ENCODE measurements at places on chromosomes 2 and 18.

- no peak for DNase-seq
These were observed 93.6 kb downstream of the HDAC4 start for GRCh38 chr2:239307221-239307569.

DNA sequence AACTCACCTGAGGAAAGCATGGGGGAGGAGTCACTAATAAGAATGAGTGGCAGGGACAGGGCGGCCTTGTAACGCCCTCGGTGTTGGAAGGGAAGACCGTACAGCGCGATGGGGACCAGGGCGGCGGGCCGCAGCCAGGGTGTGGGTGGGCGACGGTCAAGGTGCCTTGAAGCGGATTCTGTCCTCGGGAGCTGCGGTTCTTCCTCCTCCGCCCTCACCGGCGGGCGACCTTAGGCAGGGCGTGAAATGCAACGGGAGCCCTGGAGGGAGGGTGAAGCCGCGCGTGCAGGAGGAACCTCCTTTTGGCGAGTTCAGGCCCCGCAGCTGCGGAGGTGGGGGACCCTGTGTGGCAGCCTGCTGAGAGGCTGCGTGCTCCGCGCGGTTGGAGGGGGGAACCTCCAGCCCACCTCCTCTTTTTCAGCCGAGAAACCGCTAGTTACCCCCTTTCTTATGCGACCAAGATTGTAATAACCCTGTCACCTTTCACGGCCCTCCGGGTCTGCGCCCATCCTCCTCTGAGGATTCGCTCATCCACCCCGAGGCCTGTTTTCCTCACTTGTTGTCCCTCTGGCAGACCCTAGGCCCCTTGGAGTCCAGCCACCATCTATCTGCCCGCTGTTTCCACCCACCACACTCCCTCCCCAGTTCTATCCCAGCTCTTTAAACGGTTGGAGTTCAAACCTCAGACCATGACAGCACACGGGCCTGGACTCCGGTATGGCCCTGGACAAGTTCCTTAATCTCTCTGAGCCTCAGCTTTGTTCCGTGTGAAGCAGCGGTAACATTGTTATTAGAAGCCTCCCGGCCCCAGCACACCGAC, 823 bp upstream of the RNU2-63P start:
- DNase-seq, result peak; percentile 42

DNA sequence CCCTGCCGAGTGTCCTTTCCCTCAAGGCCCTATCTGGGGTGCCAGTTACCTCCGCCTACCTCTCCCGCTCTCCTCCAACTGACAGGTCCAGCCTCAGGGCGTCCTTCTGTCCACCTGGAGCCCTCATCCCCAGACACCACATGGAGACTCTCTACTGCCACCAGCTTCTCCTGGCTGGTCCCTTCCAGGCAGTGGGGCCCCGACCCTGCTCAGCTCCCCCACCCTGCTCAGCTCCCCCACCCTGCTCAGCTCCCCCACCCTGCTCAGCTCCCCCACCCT, 74.0 kb upstream of the ODC1 start:
- no peak for DNase-seq

GRCh38 chr2:234792621-234793022, 159.2 kb upstream of the SH3BP4 start:
- no peak for DNase-seq

GRCh38 chr18:33918571-33918970, 306.1 kb downstream of the NOL4 start:
- DNase-seq, result no peak

DNA sequence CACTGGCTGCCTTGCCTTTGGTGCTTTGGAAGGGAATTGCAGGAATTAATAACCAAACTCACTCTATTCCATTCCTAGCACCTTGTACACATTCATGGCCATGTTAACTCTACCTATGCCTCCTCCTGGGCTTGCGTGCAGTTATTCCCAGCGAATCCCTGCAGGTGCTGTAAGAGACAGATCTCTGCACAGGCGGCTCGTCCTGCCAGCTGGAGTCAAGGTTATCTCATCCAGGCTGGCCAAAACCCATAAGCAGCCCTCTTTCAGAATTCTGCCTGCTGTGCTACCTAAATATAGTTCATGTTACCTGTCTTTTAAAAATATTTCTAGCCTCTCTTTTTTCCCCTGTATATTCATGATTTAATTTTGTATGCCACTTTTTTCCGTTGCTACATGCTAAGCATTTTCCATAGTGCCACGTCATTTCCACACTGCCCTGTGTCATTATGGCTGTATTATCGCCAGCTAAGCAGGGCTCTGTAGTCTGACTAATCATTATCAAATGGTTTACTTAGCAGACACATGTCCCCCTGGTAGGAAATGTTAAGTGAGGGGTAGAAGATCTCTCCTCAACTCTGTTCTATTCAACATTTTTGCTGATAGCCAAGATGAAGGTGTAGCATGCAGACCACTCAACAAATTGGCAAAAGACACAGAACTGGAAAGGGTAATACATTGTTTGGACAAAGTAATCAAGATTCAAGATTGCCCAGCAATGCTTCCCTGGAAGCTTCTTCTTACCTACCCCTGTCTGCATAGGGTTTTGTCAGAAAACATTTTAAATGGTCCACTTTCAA, 79.7 kb upstream of the TAF1B start:
- DNase-seq, result no peak

DNA sequence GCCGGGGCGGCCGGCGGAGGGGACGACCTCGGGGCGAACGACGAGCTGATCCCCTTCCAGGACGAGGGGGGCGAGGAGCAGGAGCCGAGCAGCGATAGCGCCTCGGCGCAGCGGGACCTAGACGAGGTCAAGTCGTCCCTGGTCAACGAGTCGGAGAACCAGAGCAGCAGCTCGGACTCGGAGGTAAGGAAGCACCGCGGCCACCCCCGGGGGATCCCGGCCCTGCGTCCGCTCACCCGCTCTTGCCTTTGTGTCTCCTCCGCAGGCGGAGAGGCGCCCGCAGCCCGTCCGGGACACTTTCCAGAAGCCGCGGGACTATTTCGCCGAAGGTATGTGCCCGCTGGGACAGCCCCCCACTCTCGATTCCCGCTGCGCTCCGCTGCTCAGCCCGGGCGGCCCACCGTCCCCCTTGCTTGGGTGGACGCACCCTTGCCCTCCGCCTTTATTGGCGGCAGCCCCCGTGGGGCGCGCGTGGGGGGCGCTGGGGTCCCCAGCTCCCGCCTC, 611 bp downstream of the TCF7L1 start:
- no peak for DNase-seq

DNA sequence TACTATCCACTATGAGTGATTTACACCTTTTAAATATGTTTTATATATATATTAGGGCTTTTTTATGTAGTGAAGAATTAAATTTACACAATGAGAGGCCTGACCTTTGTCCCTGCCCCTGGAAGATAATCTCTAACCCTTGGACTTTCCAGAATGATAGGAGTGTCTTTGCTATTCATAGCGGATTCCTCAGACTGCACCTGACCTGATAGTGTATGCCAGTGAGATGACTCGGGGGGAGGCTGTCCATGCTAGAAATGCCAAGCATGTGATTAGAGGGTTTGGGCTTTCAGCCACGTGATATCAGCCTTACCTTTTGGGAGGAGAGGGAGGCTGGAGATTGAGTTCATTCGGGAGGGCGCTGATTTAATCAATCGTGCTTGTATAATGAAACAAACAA, 44.1 kb upstream of the LHCGR start:
- DNase-seq, result no peak

DNA sequence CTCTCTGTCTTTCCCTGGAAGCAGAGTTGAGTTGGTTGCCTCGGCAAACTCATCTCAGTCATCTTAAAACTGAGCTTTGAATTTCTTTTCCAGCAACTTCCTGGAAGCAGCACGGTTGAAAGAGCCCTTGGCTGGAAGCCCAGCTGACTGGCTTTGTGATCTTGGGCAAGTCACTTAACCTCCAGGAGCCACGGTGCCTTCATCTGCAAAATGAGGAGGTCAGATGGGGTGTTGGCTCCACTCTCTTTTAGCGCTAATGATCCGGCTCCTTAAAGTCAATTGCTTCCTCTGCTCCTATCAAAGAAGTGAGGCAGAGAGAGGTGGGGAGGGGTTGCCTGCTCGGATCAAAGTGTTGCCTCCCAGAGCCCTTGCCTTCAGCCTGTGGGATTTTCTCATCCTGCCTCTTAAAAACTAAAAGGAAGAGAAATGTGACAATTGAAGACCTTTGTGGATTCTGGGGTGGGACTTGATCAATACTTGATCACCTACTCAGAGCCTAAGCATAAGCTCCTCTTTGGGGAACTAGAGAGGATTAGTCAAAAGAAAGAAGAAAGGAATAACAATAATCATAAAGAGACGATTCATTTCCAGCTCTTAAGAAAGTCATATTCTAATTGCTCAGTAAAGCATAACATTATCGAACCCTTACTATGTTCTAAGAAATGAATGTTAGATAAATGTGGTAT, 86.6 kb downstream of the MYCN start:
- no peak for DNase-seq

DNA sequence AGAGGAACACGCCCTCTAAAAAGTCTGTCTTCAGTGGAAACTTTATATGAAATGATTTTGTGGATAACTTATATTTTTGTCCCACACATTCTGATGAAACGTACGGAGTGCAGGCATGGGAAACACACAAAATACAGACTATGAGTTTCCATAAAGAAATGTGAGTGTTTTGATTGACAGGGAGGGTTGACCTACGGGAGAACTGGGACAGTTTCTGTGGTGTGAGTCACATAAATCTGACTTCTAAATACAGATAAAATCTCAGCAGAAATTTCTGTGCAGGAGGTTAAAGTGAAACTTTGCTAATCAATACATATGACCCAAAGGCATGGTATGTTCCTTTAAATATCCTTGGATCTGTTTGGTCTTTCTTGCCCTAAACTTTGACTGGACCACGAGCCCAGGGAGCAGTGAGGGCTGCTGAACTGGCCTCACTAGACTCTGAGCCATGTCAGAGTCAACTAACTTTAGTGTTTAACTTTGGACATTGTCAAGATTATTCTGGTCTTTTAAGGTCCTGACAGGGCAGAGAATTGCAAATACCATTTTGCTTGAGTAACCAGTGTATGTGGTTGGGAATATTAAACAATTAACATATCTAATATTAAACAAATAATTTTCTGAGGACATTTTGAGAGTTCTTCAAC, 206.9 kb upstream of the LYPD1 start:
- no peak for DNase-seq

DNA sequence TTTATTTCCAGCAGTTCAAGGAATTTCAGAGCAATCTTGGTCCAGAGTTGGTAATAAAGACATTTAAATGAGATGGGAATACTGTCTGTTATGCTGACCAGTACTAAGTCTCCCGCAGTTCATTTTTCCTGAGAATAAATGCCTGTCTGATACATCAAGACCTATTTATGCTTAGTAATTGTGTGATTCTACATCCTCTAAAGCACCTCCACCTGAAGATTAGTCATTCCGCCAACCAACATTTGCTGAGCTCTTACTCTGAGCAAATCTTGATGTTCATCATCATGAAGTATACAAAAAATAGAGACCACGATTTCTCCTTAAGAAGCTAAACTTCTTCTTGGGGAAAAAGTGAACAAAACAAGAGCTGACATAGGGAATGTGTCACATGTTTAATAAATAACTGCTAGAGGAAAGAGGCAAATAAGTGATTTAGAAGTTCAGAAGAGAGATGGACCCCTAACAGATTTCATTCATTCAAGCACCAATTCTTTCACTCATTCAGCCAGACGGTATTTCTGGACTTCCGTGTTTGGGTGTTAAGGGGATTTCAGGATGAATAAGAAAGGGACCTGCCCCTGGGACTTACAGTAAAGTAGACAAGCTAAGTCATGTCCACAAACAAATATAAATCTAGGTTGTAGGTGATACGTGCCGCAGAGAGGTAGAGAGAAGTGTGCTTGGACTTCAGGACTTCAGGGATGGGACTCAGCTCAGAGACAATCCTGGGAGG, 34.2 kb upstream of the PPP4R1 start:
- DNase-seq, result no peak

DNA sequence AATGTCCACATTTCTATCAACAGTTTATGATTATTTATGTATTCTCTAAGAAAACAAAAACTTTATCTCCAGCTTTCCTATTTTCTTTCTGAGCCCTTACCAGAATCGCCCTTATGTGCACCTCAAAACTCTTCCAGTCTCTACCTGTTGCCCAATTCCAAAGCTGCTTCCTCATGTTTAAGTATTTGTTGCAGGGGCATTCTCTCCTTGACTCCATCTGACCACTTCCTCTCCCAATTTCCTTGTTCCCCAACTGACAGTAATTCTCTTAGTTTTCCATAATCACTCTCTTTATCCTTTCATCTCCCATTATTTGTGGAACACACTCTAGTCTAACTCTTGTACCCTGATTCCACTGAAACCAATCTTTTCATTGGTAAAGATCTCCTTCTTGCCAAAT, 105.4 kb upstream of the RBBP8 start:
- no peak for DNase-seq

DNA sequence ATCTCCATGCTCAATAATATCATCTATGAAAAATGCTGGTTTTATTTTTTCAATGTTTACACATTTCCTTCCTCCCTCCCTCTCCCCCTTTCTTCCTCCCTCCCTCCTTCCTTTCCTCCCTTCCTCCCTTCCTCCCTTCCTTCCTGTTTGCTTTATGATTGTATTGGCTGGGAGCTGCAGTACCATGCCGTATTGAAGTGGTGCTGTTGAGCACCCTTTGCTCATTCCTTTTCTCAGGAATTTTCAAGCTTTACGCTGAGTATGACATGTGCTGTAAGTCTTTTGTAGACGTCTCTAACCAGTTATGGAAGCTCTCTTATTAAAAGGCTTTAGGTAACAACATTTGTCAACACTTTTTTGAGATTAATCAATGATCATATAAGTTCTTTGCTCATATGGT, 100.4 kb downstream of the SNTG2 start:
- no peak for DNase-seq

DNA sequence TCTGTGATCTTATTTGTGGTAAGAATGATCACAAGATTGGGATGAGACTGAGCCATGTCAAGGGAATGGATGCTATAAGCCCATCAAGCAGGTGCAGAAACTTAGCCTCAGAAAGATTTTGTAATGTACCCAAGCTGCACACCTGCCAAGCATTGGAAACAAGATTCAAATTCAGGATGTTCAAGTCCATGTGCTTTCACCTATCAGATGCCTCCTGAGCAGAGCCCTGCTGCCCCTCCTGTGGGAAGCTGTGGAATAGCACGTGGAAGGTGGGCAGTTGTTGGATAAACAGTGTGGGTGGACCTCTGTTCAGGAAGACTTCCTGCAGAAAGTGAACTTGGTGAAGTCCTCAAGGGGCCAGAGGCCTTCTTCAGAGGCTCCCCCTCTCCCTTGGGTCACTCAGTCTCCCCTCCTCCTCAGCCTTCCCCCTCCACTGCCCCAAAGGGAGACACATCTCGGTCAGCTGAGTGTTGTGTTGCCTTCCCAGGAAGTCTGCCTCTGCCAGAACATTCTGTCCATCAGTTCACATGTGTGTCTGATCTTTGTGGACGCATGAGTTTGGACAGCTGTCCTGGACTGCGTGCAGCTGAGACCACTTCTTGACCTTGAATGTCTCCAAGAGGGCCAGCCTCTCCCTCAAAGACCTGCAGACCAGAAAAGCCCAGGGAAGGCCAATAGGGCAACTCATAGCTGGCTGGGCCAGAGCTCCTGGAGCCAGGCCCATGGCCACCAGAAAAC, 186.1 kb downstream of the INHBB start:
- DNase-seq, result no peak

DNA sequence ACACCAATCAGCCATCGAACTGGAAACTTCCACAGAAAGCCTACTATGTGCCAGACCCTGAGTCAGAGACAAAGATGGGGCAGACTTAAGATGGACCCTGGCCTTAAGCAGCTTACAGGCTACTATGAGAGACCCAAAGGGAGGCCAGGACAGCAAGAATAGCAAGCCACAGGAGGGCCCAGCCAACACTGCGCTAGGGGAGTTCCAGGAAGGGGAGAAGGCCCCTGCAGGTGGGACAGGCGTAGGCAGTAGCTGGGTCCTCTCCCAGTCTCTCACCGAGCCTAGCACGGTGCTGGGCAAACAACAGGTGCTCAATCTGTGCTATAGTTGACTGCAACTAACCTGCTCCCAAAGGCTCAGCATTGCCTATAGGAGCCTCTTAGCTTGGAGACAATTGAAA, 136.2 kb downstream of the CLIP4 start:
- no peak for DNase-seq

All from activated CD4-positive, CD25-positive, alpha-beta regulatory T cell (primary cell).